ENCODE measurements at places on chromosomes 12 and 14.
A peak's percentile ranks its signal among the peaks of the same experiment; 100 is the strongest.

GRCh38 chr12:32036477-32037263 lies 70.0 kb upstream of the BICD1 start:
- no peak for DNase-seq

DNA sequence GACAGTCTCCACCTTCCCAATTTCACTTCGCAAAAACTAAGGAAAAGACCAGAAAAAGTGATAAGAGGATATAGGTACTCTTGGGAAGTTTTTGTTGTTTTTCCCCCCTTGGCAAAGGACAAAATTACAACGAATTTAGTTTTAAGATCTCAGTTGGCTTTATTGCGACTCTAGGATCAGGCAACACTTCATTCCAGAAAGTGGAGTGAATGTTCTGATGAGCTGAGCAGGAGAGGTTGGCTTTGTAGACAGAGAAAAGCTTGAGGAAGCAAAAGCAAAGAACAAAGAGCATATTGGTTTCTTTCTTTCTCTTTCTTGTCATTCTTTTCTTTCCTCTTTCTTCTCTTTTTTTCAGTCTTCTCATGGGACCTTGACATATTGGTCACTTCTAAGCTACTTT lies 640 bp upstream of the ZFYVE1 start:
- DNase-seq: no peak

DNA sequence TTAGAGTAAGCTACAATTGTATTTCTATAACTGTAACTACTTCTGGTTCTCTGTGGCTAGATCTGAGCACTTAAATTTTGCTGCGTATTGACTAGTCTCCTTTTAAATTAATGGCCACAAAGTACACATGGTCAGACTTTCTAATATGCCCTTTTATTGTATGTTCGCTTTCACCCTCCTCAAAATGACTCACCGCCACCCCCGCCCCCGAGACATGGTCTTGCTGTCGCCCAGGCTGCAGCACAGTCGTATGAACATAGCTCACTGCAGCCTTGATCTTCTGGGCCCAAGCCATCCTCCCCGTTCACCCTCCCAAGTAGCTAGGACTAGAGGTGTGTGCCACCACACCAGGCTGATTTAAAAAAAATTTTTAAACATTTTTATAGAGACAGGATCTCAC lies 11.8 kb downstream of the MTERF2 start:
- no peak for DNase-seq

DNA sequence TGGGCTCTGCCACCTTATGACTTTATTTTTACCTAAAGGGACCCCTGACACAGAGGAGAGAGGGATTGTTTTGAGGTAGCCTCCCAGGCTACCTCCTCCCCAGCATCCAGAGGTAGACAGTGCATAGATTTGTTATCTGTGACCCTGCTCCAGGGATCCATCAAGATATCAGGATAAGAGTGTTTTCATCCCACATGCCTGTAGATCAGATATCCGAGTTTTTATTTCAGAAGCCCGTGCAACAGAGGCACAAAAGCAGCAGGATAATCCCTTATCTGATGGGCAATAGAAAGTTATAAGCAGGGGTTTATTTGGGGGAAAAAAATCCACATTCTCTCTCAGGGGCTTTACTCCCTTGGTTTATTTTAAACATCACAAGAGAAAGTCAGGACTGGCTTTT lies 117.0 kb upstream of the RPH3A start:
- DNase-seq: no peak

GRCh38 chr12:104410786-104411185 lies 46.0 kb upstream of the CHST11 start:
- DNase-seq: peak; percentile 3

DNA sequence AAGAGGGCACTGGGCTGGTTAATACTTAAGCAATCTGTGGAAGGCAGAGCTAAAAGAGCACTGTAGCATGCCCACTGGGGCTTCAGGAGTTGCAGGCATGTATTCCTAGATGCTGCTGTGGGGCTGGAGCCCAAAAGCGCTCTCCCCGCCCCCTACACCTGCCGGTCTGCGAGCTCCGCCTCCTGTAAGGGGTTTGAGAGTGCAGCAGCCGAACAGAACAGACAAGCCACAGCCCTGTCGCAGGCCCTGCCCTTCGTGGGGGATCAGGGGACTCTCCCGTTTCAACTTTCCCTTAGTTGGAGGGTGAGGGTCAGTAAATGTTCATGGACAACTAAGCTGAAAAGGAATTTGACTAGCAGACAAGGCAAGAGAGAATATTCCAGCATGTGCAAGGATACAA lies 17.6 kb downstream of the SLC38A6 start:
- no peak for DNase-seq

- DNase-seq: no peak
These were observed 5.3 kb downstream of the ALDH1L2 start for GRCh38 chr12:105078712-105079570.

DNA sequence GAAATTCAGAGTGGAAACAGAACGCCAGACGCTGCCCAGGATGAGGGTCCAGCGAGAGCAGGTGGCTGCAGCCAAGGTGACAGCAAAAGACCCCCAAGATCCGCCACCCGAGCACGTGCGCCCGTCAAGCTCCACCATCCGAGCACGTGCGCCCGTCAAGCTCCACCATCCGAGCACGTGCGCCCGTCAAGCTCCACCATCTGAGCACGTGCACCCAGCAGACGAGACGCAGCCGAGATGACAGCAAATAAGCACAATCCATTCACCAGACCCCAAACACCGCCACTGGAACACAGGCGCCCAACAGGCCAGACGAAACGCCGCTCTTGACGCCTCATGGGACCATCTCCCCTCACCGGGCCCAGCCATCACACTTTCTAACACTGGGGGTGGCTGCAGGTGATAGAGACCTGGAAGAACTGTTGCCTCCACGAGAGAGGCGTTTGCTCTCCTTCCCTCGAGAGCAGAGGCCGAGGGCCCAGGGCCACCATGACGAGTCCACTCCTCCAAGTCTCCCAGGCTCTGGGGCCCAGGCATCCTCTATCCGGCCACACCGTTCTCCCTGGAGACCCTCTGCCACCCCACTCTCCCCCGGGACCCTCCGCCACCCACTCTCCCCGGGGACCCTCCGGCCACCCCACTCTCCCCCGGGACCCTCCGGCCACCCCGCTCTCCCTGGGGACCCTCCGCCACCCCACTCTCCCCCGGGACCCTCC lies 62.1 kb upstream of the GALNT9 start:
- DNase-seq: no peak

- no peak for DNase-seq
These were observed 196.0 kb downstream of the PIK3C2G start for GRCh38 chr12:18457362-18457761.

DNA sequence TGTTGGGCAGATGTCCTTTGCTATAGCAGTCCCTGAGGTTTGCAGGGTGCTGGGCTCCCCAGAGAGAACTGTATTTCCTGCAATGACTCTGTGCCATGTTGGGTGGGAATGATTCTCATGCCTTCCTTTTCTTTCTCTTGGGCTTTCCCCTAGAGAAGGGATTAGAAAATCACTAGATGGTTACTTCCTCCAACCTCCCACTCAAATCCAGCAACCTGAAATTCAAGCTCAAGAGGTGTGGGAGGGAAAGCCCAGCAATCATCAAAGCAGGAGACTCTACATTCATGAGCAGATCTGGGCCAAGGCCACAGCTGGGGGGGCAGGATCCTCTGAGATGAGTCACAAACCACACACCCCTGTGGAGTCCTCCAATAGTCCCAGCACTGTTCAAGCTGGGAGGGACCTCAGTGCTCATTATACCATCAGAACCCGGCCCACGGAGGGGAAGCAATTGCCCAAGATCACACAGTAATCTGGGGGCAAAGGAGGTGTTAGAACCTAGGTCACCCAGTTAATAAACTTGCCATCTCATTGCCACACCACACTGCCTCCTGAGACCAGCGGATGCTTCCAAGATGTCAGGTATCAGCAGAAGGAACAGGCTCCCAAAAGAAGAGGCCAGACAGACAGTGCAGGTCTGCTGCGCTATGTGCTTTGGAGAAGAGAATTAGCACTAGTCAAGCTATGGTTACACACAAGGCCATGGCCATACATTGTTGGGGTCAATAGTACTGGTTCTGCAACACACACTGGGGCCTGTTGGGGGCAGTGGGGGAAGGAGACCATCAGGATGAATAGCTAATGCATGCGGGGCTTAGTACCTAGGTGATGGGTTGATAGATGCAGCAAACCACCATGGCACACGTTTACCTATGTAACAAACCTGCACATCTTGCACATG lies 65.7 kb downstream of the TTC9 start:
- peak; percentile 66 for DNase-seq

DNA sequence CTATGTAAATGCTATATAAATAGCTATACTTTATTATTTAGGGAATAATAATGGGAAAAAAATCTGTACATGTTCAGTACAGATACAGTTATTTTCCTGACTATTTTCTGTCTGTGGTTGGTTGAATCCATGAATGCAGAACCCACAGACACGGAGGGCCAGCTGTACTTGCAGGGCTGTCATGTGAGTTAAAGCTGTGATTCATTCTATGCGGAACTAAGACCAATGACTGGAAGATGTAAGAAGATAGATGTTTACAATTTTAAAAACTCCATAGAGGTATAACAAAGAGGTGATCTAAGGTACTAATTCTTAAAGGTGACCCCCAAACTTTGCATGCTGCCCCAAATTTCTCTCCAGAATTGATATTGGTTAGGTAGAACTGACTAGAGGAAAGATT lies 14.6 kb downstream of the PCNX4 start:
- peak; percentile 57 for DNase-seq

- no peak for DNase-seq
These were observed 7.5 kb downstream of the TBK1 start for GRCh38 chr12:64459394-64459891.

DNA sequence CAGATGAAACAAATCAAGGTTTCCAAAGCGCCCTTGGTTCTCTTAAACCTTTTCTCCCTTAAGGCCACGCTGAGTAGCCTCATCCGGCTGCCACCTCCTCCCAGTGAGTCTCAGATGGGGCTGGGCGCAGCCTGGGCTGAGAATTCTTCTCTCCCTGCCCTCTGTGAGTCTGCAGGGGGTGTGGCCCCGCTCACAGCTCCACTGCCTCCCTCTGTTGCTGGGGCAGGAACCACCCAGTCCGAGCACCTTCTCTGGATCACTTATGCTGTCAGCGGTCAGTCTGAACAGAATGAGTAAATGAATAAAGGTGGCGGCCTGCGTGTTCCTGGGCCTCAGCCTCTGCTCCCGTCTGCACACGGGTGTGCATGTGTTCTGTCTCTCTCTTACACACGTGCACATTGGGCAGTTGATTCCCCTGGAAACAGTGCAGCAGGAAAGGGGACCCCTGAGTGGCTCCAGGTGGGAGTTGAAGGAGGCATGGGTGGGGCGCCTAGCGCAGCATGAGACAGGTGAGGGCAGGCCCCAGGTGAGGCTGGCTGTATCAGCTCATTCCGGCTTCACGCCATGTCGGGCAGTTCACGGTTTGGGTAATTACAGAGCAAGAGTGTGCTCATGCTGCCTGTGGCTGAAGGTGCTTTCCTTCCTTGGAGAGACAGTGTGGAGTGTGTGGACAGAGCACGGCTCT lies 4.3 kb downstream of the PAPLN start:
- no peak for DNase-seq

DNA sequence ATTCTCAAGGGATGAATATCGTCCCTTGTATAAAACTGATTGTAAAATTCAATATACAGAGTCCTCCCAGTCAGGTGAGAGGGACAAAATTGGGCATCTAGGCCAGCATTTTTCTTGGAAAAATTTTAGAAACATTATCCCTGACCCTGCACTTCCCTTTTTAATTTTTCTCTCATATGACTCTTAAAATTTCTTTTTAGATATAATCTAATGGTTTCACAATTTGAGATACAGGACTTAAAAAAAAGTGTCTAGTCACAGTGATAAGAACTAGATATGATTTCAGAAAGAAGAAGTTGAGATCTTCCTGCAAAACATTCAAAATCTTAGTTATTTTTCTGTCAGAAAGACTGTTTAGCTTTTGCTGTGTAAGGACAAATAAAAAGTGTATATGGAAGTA lies 270.8 kb upstream of the PPFIA2 start:
- DNase-seq: no peak

GRCh38 chr14:79629411-79630287 lies 581.7 kb downstream of the DIO2 start:
- no peak for DNase-seq

- no peak for DNase-seq
These were observed 52.4 kb downstream of the PRKAB1 start for GRCh38 chr12:119720349-119720748.

DNA sequence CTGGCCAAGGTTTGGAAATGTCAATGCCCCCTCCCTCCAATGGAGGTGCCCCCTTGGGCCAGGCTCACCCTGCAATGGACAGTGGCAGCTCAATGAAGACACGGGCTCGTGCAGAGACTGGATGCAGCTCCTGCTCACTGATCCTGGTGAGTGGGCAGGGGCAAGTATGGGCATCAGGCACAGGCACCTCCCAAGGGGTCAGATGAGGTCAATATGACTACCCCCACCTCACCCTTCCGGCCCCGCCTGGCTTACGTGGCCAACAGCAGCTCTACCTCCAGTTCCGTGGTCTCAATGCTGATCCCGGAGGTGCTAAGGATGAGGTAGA lies 13.6 kb downstream of the ITGA7 start:
- DNase-seq: no peak

DNA sequence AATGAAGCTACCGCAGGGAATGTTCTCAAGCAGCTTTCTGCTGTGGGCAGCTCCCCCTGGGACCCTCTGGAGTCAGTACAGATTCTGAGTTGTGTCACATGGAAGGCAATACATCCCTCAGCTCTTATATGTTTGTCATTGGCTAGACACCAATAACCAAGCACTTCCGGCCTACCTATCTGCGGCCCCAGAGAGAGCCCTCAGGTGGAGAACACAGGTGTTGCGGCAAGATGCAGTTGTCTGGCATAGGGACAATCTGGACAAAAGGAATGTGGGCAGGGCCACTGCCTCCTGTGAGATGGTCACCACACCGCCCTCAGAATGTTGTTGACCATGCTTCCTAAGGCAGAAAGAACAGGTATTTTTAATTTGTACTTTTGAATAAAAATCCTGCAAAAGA lies 118.7 kb downstream of the BRMS1L start:
- DNase-seq: no peak

DNA sequence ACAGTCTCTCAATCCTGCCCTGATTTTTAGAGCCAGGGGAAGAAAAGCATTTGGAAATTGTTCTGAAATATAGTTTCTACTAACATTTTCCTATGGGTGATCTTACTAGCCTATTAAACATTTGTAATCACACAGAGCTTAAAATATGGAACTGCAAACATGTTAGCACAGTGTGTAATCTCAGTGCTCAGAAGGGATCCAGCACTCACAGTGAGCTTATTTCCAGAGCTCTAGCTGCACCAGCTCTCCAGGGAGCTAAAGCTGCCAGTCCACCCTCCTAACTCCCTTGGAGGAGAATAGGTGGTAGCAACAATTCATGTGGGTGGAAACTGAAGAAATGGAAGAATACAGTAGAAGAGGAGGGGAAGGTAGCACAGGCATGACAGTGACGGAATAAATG lies 64.9 kb upstream of the SYT1 start:
- no peak for DNase-seq
